ENCODE measurements at places on chromosomes 13 and 19.

DNA sequence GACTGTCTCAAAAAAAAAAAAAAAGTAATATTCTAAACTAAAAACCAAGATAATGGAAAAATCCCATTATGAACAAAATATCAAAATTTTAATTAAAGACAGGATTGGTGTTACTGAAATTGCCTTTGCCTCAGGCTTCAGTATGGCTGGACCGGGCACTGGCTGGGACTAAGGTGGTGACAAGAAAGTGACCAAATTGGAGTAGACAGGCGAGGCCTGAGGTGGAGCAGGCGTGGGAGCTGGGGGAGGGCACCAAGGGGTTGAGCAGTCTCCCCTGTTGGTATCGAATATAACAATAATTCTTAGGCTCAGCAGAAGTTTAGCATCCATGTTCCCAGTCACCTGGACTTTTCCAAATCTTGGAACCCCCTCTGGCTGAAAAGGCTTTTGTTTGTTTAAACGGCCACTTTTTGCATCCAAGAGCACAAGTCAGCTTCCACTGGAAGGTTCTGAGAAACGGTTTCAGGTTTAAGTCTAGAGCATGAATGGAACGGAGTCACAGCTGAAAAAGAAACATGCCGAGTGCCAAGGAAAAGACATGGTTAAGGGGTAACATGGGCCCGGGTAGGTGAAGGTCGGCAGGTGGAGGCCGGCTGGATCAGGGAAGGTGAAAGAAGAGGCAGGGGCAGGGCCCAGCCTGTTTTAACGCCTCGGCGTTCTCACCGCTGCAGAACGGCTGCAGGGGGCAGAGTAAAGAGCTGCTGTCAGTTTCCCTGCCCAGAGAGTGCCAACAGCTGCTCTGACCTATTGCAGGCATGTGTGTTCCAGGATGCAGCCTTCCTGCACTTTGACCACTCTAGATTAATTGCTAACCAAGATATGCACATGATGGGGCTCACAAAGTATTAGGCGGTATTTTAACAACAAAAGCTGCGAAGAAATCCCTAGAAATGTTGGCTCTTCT lies 104.4 kb downstream of the TM9SF2 start:
- peak; percentile 57 for DNase-seq

- no peak for DNase-seq
Observed at GRCh38 chr19:48196321-48196763, 25.9 kb downstream of the ZSWIM9 start.

DNA sequence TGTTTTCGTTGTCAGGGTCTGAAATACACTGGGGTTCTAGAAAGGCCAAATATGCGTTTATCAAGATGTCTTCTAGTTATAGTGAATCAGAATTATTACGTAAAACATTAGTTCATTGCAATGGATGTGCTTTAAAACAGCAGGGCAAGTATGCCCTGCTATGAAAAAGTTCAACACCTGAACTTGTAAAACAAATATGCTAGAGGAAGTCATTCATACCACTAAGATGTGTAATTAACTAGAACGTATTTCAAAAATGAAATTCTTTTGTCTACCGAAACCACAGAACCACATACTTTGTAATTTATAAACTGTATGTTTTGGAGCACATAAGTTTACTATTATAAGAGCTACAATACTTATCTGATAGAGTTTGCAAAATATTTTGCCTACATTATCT lies 266.2 kb downstream of the KCTD12 start:
- no peak for DNase-seq

GRCh38 chr13:111944171-111944583 lies 122.8 kb upstream of the SOX1 start:
- no peak for DNase-seq

DNA sequence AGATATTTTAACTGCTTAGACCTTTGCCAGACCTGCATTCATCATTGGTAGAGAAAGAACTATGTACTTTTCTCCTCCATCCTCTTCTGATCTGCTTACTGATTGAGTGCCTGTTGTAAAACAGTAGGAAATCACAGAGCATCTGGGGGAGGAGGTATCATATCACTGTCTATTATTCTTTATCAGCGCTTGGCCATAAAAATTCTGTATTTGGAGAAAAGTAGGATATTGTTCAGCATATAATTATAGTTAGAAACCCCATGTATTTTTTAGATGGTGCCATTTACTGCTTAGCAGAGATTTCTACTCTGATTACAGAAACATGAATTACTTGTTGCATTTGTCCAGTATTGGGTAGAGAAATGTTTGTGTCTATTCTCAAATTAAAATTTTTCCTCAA lies 62.4 kb downstream of the URI1 start:
- no peak for DNase-seq

GRCh38 chr13:74838096-74838495 lies 643.9 kb downstream of the TBC1D4 start:
- no peak for DNase-seq

- DNase-seq, result no peak
Observed at GRCh38 chr19:6204866-6205723, 69.6 kb downstream of the ACSBG2 start.

DNA sequence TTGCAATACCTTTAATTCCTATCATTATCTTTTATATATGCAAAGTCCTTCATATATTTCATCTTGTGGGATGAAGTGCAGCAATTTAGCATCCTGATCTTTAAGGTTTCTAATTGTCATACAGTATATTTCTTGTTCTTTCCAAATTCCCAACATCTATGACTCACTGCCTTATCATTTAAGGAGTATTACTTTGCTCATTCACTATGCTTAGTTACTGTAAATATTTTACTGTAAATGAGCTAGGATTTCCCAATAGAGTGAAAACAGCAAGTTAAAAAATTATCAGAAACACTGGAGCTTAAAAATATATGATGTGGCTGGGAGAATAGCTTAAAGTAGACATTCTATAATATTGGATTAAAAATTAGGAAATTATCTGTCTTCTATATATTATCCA lies 69.9 kb downstream of the SLITRK6 start:
- no peak for DNase-seq

GRCh38 chr13:46516599-46517338 lies 36.2 kb upstream of the LRCH1 start:
- DNase-seq, result no peak

DNA sequence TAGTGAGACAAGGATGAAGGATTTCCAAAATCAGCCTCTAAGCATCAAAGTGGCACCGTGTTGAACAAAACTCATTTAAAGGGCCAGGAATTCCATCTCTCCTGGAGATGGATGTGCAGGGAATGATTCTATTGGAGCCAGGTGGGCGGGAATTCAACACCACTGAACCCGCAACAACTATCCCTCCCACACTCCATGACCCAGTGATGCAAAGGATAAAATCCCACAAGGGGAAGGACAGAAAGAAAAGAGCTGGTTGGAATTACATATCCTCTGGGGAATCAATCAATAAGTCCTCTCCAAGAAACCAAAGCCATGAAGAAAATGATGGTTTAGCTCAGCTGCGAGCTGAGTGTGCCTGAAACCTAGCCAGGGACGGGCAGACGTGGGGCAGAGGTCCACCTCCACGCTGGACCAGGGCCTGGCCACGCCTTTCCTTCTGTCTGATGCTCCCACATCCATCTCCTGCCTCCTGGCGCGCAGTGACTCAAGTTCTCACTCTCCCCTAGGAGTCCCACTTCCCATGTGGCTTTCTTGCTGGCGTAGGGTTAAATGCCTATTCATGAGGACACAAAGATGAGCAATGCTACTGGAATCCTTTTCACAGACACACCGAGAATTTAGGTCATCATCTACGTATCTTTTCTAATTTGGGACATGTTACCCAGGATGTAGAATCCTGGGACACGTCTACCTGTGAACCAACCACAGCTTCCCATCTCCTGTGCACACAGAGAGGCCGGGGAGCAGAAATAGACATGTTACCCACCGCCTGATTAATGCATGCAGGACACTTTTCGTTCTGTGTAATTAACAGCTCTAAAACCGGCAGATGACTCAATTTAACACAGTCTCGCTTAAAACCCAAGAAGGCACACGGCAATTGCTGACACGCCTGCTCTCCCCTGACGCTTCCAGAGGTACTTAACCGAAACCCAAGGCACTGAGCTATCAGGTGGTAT lies 48.6 kb downstream of the PEPD start:
- DNase-seq, result no peak

DNA sequence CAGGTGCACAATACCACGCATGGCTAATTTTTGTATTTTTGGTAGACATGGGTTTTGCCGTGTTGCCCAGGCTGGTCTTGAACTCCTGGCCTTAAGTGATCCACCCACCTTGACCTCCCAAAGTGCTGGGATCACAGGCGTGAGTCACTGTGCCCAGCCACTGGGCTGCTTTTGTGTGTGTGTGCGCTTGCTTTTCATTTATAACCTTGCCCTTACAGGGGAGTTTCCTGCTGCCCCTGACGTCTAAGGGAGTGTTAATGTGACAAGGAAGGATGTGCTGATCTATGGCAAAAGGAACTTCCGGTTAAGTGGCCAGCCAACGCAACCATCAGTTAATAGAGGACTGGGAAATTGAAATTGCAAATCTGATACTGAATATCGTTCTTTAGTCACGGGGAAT lies 57.7 kb downstream of the ING1 start:
- no peak for DNase-seq

- DNase-seq, result no peak
Observed at GRCh38 chr19:5968431-5969373, 9.2 kb downstream of the RANBP3 start.

DNA sequence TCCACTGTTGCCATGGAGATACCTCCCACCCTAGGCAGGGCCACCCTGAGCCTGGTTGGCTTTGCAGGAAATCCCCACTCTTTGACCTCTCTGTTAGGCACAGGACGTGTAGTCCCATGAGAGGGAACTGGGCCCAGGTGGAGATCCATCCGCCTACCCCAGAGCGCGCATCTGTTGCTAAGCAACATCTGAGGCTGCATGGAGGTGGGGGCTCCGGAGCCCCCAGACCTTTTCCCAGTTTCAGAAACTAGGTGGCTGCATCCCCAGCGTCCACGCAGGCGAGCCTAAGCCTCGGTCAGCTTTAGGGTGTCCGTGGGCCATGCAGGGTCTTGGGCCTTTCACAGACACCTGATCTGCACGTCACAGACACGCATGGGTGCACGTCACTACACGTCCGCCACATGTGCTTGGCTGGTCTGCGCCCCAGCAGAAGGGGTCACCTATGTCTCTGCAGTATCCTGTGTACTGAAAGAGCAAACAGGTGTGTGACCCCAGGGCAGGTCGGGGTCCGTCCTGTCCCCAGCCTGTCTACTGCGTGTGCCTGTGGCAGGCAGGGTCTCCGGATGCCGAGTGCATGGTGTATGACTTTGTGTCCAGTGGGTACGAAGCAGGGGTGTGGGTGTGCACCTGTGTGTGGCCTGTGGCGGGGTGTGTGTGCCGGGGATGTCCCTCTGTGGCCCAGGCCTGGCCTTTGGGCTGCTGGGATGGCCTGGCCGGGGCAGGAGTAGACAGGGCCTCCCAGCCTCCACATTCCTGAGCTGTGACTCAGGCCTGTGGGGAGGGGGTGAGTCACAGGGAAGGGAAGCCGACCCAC lies 4.1 kb upstream of the CIRBP start:
- peak; percentile 67 for DNase-seq

DNA sequence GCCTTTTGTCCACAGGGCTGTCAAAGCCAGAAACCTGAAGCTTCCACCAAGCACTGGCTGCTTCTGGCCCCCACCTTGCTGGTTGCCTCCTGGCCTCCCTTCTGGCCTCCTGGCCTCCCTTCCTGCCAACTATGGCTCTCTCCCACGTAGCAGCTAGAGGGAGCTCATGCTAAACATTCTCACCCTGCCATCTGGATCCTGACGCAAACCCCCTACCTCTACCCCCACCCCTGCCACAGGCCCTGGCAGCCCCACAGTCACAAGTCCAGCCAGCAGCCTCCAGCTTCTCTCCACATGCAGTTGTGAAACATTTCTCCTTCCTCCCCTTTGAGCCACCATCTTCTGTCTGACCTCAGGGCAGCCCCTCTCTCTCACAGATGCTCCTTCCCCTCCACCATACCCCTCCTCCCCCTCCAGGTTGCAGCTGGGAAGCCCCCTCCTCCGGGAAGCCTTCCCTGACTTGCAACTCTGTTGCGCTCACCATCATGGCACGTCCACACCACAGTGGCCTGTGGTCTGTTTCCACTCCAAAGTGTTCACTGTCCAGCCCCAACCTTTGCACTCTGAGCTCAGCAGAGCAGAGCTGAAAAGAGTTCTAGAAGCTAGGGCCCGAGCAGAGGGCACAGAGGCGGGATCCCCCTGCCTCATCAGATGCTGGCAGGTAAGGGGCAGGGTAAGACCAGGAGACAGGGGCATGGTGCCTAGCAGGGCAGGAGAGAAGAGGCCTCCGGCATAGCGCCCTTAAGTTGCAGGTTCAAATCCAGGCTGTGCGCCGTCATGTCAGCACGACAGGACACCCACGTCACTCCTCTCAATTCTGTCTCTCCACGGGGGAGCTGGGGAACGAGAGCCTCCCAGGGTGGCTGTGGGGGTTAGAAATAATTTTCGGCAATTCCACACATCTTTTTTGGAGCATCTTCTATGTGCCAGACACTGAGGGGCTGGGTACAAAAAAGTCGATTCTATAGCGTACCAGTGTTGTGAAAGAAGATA lies 7.3 kb downstream of the ADGRL1 start:
- no peak for DNase-seq

DNA sequence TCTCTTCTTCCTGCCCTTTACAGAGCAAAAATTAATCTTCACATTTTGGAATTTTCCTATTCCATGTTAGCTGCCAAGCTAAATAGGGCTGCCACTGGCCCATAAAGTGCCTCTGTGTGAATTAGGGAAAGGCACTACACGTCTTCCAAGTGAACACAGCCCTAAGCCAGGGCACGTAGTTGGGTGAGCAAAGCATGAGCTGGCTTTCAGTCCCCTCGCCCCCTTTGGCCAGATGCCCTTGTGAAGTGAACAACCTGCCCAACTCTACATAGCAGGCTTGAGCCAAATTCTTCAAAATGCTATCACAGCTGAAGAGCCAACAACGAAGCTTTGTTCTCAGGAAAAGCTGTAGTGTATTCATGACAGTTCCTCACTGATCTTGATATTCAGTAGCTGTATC lies 213.1 kb downstream of the OXGR1 start:
- DNase-seq, result no peak

DNA sequence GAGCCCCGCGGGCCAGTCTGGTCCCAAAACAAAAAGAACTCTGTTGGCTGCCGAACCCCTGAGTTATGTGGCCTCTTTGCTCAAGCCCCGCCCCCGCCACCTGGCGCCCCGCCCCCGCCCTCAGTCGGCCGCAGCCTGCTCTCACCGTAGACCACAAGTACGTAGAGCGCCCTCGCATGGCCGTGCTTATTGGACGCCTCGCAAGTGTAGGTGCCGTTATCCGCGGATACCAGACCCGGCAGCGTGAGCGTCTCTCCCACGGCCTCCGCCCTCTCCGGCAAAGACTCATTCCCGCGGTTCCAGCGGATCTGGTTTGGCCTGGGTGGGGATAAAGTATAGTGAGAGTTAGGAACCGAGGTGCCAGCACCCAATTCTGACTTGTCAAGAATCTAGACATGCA lies 5.5 kb upstream of the ZNF428 start:
- DNase-seq, result peak; percentile 87

DNA sequence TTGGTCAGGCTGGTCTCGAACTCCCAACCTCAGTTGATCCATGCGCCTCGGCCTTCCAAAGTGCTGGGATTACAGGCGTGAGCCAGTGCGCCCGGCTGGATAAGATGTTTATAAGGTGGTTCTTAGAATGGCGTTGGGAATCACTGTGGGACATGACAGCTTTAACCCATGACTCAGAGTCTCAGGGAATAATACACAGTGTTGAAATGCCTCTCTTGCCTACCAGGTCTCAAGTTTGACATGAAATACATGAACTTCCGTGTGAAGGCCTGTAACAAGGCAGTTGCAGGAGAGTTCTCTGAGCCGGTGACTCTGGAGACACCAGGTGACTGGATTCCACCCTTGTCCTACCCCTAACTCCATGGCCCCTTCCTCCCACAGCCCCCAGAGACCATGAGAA lies 12.6 kb downstream of the FSD1 start:
- DNase-seq, result no peak

Data from CD4-positive, alpha-beta T cell treated with Interleukin-1 beta for 1 hour (primary cell).